ENCODE measurements at places on chromosomes 3 and 15.

DNA sequence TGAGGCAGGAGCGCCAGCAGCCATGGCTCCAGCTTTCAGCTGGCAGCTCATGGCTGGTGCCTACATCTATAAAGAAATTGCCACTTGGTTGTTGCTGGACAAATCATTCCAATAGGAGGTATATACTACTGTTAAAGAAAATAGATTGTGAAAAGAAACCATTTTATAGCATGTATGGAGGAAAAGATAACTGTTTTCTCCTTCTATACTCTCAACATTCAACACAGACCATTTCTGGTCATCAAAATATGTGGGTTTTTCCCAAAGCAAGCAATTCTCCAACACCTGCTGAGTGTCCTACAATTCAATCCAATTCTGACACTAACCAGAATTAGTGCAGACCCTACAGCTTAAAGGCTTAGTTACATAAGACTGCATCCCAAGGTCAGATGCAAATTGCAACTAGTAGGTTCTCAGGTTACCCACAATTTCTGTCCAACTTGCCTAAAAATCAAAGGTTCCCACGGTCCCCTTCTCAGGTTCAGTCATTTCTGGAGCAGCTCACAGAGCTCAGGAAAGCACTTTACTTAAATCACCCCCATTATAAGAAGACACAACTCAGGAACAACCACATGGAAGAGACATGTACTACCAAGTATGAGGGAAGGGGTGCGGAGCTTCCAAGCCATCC lies 42.4 kb upstream of the STRIT1 start:
- DNase-seq: no peak

GRCh38 chr3:134694466-134694865 lies 43.6 kb upstream of the KY start:
- DNase-seq: no peak

GRCh38 chr3:45187694-45188141 lies 38.4 kb downstream of the TMEM158 start:
- DNase-seq: peak; percentile 2

DNA sequence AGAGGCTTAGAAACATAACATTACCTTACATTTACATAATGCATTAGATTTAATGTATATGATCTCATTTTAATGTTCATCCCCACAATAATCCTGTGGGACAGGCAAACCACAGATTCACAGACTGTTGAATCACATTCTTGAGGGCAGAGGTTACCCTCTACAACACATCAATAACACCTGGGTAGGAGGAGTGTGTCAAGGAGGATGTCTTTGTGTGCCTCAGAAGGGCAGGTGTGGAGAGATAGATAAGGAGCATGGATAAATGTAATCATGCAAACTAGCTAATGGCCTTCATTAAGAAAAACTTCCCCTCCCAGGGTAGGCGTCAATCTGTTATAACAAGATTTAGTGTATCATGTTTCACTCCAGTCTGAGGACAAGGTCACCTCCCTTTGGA lies 12.9 kb upstream of the MB21D2 start:
- no peak for DNase-seq

GRCh38 chr3:117903226-117903625 lies 1131.4 kb downstream of the IGSF11 start:
- no peak for DNase-seq

DNA sequence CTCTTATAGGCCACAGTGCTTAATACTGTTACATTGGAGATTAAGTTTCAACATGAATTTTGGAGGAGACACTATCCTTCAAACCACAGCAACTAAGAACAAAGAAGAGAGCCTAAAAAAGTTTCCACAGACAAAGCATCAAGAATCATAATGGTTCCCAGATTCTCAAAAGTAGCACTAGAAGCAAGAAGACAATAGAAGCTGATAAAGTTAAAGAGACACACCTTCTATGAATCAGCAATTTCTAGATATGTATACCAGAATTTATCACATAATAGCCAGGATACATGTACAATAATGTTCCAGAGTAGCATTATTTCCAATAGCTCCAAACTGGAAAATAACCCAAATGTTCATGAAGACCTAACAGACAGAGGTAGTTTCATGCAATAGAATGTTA lies 12.2 kb downstream of the NKIRAS1 start:
- DNase-seq: no peak

- DNase-seq: no peak
Observed at GRCh38 chr3:187774185-187774789, 29.0 kb upstream of the BCL6 start.

DNA sequence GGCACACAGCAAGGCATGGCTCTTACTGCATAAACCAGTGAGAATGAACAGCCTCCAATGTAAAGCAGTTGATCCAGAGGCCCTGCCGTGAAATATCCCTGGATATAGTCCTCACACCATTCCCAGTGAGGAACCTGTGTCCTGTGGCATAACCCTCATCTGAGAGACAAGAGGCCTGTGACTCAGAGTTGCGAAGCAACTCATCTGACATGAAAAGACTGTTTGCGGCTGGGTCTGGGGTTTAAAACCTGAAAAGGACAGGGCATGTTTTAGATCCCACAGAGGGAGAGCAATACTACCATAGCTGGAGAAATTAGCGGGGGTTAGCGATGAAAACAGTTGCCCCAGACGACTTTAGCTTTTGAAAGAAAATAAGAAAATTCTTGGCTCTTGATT lies 165.3 kb upstream of the BHLHE40 start:
- no peak for DNase-seq

DNA sequence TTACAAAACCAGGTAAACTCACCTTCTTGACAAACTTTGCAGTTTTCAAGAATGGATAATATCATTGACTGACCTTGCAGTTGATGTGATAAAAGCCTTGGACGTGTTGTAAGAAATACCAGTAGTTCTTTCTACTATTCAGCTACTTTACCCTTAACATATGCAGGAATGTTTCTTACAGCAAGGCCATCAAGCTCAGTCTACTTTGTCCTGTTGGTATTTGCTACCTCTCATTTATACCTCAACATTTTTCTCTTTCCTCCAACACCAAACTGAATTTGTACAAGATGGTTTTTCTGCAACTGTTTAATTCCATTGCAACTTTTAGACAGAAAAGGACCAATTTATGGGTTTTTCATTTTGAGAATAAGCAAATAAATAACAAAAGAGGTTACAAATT lies 147.4 kb upstream of the BCHE start:
- DNase-seq: no peak

DNA sequence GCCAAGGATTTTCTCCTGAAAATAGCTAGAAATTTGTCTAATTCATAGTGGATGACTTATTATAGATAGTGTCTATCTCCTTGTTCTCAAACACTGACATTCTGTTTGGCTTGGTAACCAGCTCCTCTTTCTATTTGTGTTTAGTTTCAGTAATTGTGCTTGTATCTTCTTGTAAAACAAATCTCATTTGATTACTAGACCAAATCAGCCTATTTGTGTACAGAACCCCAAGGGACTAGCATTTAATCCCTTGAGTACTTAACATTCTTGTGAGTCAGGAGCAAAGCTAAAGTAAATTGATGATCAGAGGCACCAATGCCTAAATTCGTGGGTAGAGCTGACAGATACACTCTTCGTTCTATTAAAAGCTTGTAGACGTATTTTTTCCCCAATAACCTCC lies 306.5 kb upstream of the SLITRK3 start:
- no peak for DNase-seq

DNA sequence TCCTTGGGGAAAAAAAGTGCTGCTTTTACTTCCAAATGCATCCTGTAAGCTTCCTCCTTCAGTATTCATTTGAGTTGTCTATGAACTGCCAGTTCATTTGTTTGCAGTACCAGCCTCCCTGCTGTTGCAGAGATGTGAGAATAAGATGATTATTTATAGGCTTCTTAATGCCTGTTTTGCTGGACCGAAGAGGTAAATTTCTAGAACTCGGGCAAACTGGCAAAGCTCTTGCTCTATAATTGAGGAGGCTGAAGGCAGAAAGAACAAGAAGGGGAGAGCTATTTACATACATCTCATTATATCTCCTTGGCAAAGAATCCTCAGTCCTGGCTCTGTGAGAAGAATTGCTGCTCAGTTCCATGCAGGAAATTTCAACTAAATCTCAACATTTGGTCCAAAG lies 790.4 kb downstream of the GRM7 start:
- DNase-seq: no peak

DNA sequence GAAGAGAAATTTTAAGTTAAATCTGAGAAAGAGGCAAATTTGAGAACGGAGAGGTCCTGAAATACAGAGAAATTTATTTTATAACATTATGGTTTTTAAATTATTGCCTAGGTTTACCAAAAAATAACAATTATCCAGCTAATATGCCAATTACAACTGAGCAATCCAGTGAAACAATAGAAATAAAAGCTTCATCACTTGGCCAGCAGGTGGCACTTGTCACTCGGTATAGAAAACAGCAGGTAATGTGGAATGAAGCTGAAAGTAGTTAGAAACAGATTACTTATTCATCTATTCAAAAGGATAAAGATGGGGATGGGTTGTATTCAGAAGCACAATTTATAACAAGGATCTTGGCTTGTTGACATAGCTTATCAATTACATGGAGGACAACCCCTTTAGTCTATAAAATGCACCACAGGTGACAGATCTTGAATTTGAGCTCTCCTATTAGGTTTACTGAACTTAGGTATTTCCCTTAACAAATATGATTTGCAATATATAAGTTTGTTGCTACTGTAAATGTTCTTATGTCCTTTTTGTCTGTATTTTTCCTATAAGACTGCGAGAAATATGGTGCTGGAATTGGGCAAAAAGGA lies 70.1 kb upstream of the GUCA1C start:
- DNase-seq: peak; percentile 1

DNA sequence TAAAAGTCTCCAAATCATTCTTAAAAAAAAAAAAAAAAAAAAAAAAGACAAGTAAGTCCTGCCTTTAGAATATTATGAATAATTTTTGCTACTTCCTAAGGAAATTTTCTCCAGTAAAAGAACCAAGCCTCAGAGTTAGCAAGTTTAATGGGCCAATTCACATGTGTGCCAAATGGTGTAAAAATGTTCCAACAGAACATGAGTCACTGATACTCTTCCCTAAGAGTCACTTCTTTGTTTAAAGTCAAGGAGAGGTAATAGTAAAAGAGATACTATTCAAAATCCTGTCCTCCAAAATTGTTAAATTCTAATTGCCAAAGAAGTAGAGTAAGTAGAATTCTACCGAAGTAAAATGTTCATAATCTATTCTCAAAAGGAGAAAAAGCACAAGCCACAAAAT lies 17.7 kb upstream of the CPA3 start:
- no peak for DNase-seq

DNA sequence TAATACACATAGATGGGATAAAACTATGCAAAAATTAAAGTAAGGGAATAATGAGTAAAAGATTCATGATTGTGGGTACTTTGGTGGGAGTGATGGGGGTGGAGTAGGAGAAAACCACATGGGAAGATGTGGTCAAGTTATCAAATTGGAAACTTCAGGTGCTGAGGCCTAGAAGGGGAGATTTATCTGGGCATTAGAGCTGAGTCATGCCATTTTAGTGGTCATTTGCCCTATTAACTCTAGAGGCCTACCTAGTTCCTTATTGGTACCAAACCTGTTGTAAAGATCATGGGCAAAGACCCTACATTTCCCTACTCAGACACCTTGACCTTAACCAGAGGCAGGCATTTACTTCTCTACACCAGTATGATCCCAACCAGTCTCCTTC lies 125.9 kb upstream of the BCL6 start:
- DNase-seq: no peak

DNA sequence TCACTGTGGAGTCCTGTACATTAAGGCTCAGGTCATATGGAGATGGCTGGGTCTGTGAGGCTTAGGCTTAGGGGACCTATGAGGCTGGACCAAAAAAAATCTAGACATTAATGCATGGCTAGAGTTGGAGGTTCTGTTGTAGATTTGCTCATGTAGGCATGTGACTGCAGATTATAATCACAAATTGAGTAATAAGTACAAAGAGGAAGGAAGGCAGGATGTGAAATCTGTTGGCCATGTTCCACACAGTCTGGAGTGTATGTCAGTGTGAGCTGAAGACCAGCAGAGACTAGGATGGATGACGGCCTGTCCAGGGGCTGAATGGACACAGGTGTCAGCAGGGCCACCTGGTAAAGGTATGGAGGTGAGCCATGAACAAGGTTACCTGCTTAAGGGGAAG lies at the start of gene ST3GAL6:
TSS of gene ST3GAL6 (plus strand) at position 265 of the 400 bp plus-strand sequence. CDS start 5,101 bp downstream, outside the sequence.
- DNase-seq: no peak

DNA sequence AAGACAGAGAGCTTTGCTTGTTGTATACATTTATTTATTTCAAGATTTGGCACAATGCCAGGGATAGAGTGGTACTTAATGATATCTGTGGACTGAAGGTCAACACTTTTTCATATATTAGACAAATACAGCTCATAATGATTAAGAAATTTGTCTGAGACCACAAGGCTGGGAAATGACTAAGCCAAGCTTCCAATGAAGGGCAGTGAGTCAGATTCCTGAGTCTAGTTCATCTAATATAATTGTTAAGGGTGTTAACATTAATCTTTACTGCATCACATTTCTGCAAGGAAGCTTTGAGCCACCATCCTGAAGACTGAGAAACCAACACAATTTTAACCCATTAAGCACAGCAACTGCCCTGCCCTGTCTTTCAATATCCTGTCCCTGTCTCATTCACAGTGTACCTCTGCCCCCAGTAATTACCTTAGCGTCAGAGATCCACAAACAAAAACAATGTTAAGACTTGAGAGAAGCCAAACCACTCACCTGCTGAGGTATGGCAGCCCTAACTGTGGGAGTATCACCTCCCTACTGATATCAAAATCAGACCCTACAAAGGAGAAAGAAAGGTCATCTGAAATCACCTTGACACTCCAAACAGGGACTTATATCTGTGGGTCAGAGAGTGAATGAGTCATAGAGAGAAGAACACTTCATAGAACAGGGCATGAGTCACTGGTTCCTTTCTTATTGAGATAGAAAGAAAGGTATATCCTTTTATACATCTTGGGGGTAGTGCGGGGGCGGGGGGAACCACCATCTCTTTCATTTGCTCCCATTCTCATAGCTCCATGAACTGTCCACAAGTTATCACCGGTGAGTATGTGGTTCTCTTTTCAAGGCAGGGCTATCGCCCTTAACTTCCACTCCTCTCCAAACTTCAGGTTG lies 74.7 kb downstream of the MAGI1 start:
- peak; percentile 61 for DNase-seq

- no peak for DNase-seq
Observed at GRCh38 chr3:32374788-32375595, 16.7 kb upstream of the CMTM7 start.

DNA sequence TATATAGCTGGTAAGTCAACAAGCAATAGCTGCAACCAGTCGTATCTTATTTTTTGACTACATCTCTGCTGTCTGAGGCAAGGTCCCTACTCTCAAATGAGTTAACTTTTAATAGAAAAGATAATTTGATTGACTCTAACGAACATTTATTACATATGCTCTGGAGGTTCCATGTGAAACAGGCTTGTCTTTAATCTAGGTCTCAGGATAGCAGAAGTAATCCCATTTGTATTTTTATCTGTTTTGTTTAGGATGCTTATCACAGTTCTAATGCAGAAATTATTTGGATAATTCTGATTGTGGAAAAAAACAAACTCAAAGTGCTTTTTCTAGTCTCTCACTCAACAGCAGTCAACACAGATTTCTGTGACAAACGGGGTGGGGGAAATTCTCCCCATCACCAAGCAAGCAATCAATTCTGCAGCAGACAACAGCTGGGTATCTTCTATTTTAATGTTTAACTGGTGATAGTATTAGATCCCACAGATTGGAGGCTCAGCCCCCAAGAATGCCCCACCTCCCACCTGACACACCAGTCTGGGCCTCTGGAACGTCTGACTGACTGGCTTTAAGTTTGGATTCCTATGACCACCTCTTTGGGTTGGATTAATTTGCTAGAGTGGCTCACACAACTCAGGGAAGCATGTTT lies 58.8 kb downstream of the ITPR1 start:
- no peak for DNase-seq

- no peak for DNase-seq
Observed at GRCh38 chr3:39284457-39284881, 4.6 kb upstream of the CX3CR1 start.

Data from stimulated activated CD8-positive, alpha-beta memory T cell treated with anti-CD3 and anti-CD28 coated beads, Interleukin-15, amount 100 ng/mL, for 48 hours (primary cell).